ENCODE measurements at places on chromosomes 7 and 10. TPM values are rescaled to one million over a fixed set of nuclear protein-coding genes. Genes with fewer than 3 reads are reported as not detected.

Gene BHLHA15
- total RNA-seq, result 0.52 TPM

Gene CDK6
- total RNA-seq, result 13.3 TPM

Gene SLK
- total RNA-seq, result 35.9 TPM

Gene NKX1-2
- total RNA-seq, result 0.07 TPM

Data from A549 treated with ZK216348 at 1 μM for 4 hours (cell line).